ENCODE measurements at places on chromosomes 6 and 20. TPM values are rescaled to one million over a fixed set of nuclear protein-coding genes. Genes with fewer than 3 reads are reported as not detected.

CLVS2 gene
- 0.08 TPM for total RNA-seq

PDYN gene
- not detected for total RNA-seq

WFDC12 gene
- not detected for total RNA-seq

PRDM13 gene
- not detected for total RNA-seq

CNKSR3 gene
- 4.2 TPM for total RNA-seq

- peaks cover 25% of the 10 kb centered on the region for H3K4me1 ChIP-seq
- peak; percentile 61 for DNase-seq
- H3K4me3 ChIP-seq = no peak overlapping the region
- H3K27ac ChIP-seq = peak overlapping the region; percentile 34
- H3K36me3 ChIP-seq = no peaks in the 10 kb centered on the region
- H3K27me3 ChIP-seq = no peaks in the 10 kb centered on the region
Measured at GRCh38 chr6:113995634-113996033, 24.7 kb upstream of the HDAC2 start.

DNA sequence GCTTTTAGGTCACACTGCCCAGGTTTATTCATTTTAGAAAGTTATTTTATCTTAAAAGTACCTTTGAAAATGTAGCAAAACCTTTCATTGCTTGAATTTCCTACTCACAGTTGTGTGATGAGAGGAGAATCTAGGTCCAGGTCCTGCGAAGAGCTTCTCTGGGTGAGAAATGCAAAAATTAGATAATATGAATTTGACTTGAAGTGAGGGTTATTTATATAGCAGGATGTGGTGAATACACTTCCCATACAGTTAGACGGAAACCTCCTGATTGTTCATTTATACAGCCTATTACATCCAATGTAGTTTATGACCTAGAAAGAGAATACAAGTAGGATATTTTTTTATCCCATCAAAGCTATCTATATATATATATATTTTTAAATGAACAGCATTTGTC, 30.5 kb downstream of the CDKAL1 start:
- H3K4me3 ChIP-seq = no peak overlapping the region
- H3K27me3 ChIP-seq = no peaks in the 10 kb centered on the region
- H3K4me1 ChIP-seq = peaks cover 11% of the 10 kb centered on the region
- no peak for DNase-seq

DNA sequence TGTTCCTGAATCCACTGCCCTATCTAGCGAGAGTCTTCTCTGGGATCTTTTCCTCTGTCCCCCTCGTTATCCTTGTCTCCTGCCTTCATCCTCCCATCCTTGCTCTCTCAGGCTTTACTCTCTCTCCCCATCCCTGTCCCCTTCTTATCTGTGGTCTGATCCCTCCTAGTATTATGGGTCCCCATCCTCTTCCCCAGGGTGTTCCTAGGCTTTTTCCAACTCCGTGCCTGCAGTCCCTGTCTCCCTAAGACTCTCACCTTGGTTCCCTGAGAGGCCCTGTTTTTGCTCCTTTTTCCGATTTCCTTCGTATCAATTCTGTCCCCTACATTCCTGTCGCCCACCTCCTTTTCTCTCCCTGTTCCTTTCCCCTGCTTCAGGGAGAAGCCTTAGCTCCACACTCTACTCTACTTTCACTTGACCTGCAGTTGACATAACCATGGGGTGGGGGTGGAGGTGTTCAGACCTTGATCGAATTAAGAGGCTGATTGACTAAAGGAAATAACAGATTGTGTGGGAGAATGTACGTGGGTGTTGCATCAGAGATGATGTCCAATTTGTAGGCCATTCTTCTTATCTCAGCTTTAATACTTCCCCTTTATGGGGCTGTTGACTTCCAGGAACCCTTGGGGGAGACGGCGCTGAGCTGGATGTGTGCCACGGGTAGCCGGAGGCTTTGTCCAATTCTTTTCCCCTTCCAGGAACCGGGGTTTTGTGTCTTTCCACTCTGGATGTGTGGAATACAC, 905 bp downstream of the PPARD start:
- peak overlapping the region; percentile 99 for H3K4me3 ChIP-seq
- peak; percentile 82 for DNase-seq
- H3K36me3 ChIP-seq = peaks cover 21% of the 10 kb centered on the region
- peak overlapping the region; percentile 99 for H3K27ac ChIP-seq

GRCh38 chr6:100889351-100889750, 8.2 kb upstream of the ASCC3 start:
- no peaks in the 10 kb centered on the region for H3K27me3 ChIP-seq
- no peak for DNase-seq

DNA sequence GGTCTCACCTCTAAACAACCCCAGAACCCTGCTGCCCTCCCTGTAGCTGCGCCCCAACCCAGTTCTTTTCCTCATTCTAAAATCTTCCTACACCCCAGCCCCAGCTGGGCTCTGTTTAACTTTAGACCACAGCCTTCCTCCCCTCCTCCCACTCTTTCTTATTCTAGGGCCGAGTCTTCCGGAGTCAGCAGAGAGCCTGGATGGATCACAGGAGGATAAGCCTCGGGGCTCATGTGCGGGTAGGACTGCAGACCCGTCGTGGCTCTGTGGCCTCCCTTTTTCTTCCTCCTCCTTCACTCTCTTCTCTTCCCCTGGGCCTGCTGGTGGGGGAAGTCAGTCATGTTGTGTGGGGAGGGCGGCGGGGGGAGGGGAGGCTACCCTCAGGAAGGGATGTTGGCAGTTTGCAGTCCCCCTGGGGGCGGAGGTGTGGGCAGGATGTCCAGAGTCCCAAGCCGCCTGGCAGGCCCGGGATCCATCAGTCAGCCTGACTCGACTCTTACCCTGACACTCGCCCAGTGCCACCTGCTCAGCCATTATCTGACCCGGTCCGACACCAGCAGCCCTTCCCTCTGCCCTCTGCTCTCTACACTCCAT, 8.1 kb downstream of the CAPN11 start:
- peaks cover 4% of the 10 kb centered on the region for H3K27me3 ChIP-seq
- no peak for DNase-seq
- no peak overlapping the region for H3K27ac ChIP-seq
- no peaks in the 10 kb centered on the region for H3K4me1 ChIP-seq
- no peaks in the 10 kb centered on the region for H3K36me3 ChIP-seq

GRCh38 chr6:154249499-154250298, 106.9 kb downstream of the IPCEF1 start:
- H3K4me3 ChIP-seq = no peak overlapping the region
- DNase-seq = no peak
- H3K36me3 ChIP-seq = no peaks in the 10 kb centered on the region
- no peaks in the 10 kb centered on the region for H3K27me3 ChIP-seq

- no peak overlapping the region for H3K4me3 ChIP-seq
- H3K4me1 ChIP-seq = no peaks in the 10 kb centered on the region
- no peak overlapping the region for H3K27ac ChIP-seq
- DNase-seq = no peak
Measured at GRCh38 chr20:10597637-10598036, 76.2 kb downstream of the JAG1 start.

GRCh38 chr6:105994118-105994590, 92.0 kb upstream of the PRDM1 start:
- DNase-seq = peak; percentile 64
- H3K36me3 ChIP-seq = no peaks in the 10 kb centered on the region
- peaks cover 18% of the 10 kb centered on the region for H3K4me1 ChIP-seq

DNA sequence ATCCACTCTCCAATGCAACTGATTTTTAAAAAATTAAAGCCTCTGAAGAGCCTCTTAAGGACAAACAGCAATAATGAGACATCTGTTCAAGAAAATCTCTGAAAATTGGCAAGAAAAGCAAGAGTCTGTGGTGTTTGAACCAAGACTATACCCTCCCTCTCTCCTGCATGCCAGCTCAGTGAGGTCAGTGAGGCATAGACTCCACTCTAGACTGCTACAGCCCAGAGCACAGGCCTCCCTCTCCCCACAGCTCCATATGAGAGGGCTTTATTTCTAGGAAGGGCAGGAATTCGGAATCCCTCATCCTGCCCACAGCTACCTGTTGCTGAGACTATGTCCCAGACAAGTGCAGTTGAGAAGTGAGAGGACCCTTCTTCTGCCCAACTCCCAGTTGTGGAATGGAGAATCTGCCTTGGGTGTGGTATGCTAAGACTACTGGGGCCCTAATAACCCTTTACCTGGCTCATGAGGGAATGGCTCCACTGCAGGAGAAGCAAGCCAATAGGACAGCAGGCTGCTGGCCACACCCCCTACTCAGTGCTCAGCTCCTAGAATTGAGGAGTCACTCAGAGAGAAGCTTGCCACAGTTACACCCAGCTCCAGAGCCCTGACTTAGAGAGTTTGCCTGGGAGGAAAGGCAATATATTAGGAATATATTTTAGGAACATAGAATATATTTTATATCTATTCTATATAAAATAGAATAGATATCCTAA, 22.7 kb upstream of the HLA-DQA1 start:
- no peak overlapping the region for H3K27ac ChIP-seq
- H3K4me1 ChIP-seq = no peaks in the 10 kb centered on the region
- no peaks in the 10 kb centered on the region for H3K27me3 ChIP-seq
- H3K36me3 ChIP-seq = no peaks in the 10 kb centered on the region
- no peak for DNase-seq
- H3K4me3 ChIP-seq = no peak overlapping the region

- peaks cover 31% of the 10 kb centered on the region for H3K27me3 ChIP-seq
- DNase-seq = no peak
- H3K4me3 ChIP-seq = no peak overlapping the region
- no peaks in the 10 kb centered on the region for H3K36me3 ChIP-seq
- H3K4me1 ChIP-seq = no peaks in the 10 kb centered on the region
Measured at GRCh38 chr6:41236276-41236675, 8.1 kb downstream of the TREML4 start.

DNA sequence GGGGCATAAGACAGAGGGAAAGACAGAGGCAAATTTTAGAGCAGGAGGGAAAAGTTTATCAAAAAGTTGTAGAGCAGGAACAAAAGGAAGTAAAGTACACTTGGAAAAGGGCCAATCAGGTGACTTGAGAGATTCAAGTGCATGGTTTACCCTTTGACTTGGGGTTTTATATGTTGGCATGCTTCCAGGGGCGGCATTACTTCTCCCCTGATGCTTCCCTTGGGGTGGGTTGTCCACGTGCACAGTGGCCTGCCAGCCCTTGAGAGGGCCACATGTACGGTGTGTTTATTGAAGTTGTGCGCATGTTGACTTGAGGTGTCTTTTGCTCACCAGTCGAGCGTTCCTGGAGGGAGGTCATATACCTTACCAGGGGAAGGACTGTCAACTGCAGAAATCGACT, 259.5 kb upstream of the JARID2 start:
- H3K4me3 ChIP-seq = no peak overlapping the region
- no peak overlapping the region for H3K27ac ChIP-seq
- DNase-seq = no peak
- no peaks in the 10 kb centered on the region for H3K27me3 ChIP-seq
- H3K4me1 ChIP-seq = peaks cover 16% of the 10 kb centered on the region

DNA sequence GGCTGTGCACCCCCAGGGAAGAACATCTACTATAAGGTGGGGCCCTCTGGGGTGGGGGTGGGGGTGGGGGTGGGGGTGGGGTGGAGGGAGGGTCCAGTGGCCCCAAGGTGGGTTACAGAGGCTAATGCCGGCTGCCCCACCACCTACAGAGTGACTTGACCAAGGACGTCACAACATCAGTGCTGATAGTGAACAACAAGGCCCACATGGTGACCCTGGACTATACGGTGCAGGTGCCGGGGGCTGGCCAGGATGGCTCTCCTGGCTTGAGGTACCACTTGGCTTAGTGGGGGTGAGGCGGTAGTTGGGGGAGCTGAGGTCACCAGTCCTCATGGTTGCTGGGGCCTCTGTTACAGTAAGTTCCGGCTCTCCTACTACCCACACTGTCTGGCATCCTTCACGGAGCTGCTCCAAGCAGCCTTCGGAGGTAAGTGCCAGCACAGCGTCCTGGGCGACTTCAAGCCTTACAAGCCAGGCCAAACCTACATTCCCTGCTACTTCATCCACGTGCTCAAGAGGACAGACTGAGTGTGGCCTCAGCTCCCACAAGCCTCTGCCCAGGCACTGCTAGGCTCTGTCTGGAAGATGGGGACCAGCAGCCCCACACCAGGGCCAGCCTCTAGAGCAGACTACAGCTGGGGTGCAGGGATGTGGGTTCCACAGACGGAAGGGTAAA, 2.8 kb downstream of the GNMT start:
- H3K4me3 ChIP-seq = no peak overlapping the region
- H3K27ac ChIP-seq = no peak overlapping the region
- H3K36me3 ChIP-seq = peaks cover 2% of the 10 kb centered on the region
- H3K27me3 ChIP-seq = no peaks in the 10 kb centered on the region
- DNase-seq = no peak

DNA sequence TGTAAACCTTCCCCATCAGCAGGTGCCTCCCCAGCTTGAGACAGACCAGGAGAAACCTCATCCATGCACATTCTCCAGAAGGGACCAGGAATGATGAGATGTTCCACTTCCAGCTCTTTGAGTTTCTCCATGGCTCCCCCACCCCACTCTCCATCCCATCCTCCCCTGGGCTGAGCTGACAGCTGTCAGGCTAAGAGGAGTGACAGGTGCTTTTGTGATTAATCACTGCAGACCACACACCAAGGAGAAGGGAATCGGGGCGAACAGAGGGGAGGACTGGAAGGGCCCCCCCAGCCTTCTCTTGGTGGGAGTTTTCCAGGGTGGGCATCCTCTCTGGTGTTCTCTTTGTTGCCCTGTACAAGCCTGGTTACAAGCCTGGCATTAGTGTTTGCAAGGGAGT, 56.1 kb upstream of the ZFAND3 start:
- H3K4me1 ChIP-seq = no peaks in the 10 kb centered on the region
- no peak overlapping the region for H3K27ac ChIP-seq
- no peak for DNase-seq
- no peaks in the 10 kb centered on the region for H3K27me3 ChIP-seq
- H3K4me3 ChIP-seq = no peak overlapping the region

GRCh38 chr6:100473182-100473581, 8.5 kb upstream of the SIM1 start:
- no peak overlapping the region for H3K27ac ChIP-seq
- DNase-seq = no peak
- no peaks in the 10 kb centered on the region for H3K36me3 ChIP-seq
- H3K27me3 ChIP-seq = no peaks in the 10 kb centered on the region

DNA sequence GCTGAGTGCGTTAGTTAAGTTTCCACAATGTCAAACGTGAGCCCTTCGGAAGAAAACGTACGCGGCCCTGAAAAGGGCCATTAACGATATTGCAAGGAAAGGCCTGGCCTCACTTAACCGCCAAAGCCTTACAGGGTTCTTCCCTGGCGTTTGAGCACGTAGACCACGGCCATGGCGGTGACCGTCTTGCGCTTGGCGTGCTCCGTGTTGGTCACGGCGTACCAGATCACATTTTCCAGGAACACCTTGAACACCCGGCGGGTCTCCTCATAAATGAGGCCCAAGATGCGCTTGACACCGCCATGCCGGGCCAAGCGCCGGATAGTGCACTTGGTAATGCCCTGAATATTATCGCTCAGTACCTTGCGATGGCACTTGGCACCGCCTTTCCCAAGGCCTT, 118.4 kb upstream of the BTN3A2 start:
- no peaks in the 10 kb centered on the region for H3K27me3 ChIP-seq
- no peak overlapping the region for H3K4me3 ChIP-seq
- H3K4me1 ChIP-seq = no peaks in the 10 kb centered on the region
- no peak for DNase-seq
- H3K36me3 ChIP-seq = no peaks in the 10 kb centered on the region

GRCh38 chr6:95365454-95365853, 211.9 kb upstream of the MANEA start:
- no peak overlapping the region for H3K27ac ChIP-seq
- no peak for DNase-seq
- H3K36me3 ChIP-seq = no peaks in the 10 kb centered on the region
- H3K4me1 ChIP-seq = no peaks in the 10 kb centered on the region

Measured in psoas muscle (tissue), 8 donors.